NCI-H2081 treated with DMSO at 0.1 percent for 48 hours (cell line): ENCODE measurements at places on chromosomes 5 and 9.

DNA sequence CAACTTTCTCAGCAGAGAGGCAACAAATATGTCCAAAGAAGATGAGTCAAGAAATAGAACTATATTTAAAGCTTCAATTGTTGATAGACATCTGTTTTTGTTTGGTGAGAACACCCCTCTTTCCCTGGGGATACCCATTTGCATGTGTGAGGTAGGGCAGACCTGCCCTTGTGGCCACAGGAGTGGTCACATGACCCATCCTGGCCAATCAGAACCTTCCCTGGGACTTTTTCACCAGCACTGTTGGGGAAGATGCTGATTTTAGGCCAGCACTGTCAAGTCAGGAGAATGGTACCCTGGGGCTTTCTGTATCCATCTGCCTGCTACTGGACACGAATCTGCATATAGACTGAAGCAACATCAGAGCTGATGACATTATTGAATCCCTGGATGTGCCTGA is 211.2 kb downstream of the CDK5RAP2 start:
- DNase-seq: no peak

GRCh38 chr5:55771175-55771655 is 33.4 kb downstream of the DDX4 start:
- DNase-seq: no peak

DNA sequence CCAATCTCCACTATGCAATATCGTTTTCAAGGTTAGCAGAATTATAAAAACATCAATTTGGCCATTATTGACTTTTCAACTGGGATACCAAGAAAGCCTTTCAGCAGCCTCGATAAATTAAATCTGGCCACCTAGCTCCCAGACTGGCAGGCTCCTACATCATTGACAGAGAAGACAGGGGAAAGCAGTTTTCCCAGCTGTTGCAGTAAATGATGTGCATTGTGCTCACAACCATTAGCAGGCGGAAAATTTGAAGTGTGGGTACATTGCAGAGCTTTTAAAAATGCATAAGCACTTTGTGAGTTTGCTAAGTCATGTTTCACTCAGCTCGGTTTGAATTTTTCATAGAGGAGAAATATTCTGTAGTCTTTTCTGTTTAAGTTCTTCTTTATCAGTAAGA is 297.9 kb downstream of the KCTD16 start:
- peak; percentile 43 for DNase-seq

DNA sequence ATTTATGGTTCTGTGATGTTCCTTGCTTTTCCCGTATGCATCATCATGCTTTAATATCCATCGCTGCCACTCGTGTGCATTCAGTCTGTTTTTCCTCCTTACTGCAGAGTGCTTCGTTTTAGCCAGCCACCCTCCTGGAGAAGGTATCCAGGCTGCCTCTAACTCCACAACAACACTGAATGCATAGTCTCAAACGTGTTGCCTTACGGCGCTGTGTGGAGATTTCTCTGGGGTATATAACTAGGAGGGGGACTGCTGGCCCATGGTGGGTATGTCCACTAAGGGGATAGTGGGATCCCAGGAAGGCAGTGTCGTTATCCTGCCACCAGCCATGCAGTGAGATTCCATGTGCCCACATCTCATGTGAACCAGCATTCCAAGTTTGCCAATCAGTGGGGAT is 16.4 kb downstream of the BTNL9 start:
- DNase-seq: no peak

- DNase-seq: no peak
Measured at GRCh38 chr9:38251036-38251860, 141.3 kb upstream of the ALDH1B1 start.

DNA sequence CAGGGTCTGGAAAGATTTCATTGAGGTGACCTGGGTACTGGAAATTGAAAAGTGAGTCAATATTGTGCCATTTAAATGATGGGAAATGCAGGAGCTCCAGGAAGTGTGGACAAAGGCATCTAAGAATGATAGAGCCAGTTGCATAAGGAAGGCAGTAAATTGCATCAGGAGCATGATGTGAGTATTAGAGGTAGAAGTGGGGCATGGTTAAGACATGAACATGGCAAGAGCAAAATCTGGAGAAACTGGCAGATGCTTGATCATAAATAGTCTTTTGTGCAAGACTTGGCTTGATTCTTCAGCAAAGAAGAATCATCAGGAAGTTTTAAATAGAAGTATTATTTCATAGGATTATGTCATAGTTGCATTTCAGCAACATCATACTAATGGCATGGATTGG is 157.4 kb upstream of the PUM3 start:
- DNase-seq: no peak

DNA sequence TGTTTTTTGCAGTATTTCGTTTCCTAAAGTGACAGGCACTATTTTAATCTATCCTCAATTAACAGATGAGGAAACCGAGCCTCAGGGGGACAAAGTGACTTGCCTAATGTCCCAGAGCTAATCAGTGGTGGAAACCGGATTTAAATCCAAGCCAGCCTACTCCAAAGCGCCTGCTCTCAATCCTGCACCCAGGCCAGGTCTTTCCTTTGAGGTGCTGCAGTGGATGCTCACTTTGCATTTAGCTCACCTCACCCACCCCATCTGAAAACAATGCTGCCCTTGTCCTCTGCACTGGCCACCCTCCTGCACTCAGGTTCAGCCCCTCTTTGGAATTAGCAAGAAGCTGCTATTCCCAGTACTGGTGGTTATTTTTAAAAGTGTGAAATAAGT is 16.0 kb downstream of the ANGPTL2 start:
- DNase-seq: no peak

GRCh38 chr5:98425640-98426039 is 347.8 kb upstream of the RGMB start:
- no peak for DNase-seq

GRCh38 chr5:120464627-120465435 is 731 bp downstream of the PRR16 start:
- DNase-seq: no peak
